ENCODE measurements at places on chromosomes 13 and 19.

DNA sequence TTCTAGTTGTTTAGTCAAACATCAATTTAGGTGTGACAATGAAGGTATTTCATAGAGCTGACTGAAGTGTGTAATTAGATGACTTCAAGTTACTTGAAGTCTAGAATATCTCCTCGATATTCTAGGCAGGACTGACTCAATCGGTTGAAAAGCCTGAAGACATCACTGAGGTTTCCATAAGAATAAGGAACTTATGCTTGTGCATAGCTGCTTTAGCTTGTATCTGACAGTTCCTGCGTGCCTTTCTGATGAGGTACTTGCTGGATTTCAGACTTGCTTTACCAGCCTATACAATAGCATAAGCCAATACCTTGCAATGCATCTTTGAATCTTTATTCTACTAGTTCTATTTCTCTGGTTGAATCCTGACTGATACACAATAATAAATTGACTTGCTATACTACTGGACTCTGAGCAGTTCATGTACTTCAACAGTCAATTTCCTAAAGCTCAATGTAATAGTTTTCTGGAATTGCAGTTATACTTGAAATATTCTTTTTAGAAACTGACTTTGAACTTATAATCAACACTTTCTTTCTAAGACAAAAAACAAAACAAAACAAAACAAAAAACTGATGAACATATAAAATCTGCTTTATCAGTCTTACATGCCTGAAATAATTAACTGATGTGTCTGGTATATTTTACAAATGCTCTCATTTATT lies 1534.8 kb downstream of the SLITRK5 start:
- DNase-seq, result no peak

- no peak for DNase-seq
These were observed at the start of gene HSD17B14 for GRCh38 chr19:48836089-48837017. Gene HSD17B14 (minus strand): TSS chr19:48836491. CDS start chr19:48836411, 80 bp downstream.

GRCh38 chr13:73850104-73850873 lies 283.9 kb downstream of the KLF12 start:
- no peak for DNase-seq

DNA sequence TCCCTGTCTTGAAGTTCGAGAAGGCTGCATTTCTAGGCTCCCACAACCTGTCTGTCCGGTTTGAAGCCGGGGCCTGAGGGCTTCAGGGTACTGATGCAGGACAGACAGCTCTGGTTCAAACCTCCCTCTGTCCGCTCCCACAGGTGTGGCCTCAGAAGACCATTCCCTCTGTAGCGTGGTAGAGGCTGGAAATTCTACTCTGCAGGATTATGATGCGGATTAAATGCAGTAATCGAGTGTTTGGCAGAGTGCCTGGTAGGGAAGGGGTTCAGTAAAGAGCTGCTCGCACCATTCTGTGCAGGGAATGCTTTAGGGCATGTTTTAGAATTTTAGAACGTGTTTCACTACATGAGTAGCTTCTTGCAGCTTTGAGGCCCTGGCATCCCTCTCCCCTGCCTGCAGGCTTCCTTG lies 30.5 kb downstream of the PPP1R37 start:
- no peak for DNase-seq

DNA sequence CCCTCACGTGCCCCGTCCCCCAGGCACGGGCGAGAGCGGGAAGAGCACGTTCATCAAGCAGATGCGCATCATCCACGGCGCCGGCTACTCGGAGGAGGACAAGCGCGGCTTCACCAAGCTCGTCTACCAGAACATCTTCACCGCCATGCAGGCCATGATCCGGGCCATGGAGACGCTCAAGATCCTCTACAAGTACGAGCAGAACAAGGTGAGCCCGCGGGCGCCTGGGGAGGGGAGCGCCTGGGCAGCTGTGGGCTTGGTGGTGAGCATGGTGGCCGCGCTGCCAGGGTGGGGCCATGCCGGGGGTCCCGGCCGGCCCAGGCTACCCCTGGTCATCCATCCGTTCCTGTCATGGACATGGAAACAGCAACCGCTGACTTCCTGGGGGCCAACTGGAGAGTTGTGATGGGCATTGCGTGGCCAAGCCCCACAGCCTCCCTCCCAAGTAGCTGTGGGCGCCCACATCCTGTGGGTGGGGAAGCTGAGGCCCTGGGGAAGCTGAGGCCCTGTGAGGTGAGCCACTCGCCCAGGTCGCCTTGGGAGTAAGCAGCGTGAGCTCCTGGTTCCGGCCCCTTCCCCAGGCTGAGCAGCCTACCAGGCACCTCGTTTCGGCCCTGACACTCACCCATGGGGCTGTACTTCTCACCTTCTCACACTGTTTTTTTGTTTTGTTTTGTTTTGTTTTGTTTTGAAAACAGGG lies 16.1 kb downstream of the GNA11 start:
- no peak for DNase-seq

DNA sequence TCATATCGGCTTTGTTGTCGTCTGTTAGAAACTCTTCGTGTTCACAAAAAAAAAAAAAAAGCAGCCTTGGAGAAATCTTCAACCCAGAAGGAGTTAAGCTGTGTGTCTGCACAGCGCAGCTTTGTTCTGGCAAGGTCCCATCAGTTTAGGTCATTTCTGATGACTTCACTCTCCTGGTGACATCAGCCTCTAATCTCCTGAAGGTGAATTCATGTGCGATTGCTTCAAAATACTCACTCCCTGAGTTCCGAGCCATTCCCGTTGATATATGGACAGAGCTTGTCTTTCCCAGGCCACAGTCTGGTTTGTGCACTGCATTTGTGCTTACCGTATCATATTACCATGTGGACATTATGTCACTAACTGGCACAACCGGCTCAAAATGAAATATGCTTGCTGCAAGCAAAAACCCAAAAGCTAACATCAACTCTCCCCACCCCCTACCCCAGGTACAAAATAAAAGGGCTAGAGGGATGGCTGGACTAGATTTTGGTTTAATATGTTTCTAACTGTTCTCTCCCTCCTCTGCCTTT lies 342.4 kb downstream of the KCNRG start:
- no peak for DNase-seq

DNA sequence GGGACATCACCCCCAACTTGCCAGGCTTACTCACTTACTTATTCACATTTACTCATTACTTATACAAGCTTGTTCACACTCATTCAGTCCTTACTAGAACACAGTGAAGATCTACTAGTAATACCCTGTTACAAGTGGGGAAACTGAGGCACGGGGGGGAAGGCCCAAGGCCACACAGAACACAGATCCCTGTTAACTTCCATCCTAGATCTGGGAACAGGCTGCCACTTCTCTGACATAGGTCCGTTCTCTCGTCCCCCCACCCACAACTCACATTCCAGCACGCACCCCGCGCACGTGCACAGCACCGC lies 1.5 kb upstream of the NRTN start:
- no peak for DNase-seq

- DNase-seq, result no peak
These were observed 249.8 kb downstream of the NBEA start for GRCh38 chr13:35191883-35192282.

DNA sequence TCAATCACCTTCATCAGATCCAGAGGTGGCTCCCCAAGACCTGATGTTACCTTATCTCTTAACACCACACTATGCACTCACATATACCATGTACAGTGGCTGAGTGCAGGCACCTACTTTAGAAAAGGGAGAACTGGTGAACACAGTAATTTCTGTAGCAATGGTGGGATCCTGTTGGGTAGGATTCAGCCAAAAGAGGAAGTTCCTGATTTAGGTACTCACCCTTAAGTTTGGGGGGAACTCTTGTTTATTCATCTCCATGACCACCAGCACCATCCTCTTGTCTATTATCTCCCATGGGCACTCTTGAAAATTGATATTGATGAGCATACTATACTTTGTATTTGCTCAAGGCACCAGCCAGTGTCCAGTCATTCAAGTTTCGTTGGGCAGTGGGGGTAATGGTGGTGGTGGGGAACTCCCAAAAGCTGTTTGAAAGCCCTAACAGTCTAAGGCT lies 324.4 kb downstream of the LMO7 start:
- DNase-seq, result no peak

DNA sequence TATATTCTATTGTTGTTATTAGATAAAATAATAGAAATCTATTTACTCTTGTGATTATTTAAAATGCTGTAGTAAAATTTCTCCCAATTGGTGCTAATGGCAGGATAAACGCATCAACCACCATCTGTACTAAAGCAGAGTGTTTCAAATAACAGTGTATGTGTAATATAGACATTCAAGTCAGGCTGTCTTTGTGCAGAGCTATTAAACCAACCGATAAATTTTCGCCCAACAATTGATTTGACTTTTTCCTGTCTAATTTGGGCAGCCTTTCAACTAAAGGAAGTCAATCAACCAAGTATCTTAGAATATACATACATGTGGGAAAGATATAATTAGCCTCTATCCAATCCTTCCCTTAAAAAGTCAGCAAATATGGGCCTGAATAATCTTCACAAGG lies 5.8 kb downstream of the AMER2 start:
- no peak for DNase-seq

- DNase-seq, result no peak
These were observed 635.4 kb upstream of the ARGLU1 start for GRCh38 chr13:107203146-107203847.

GRCh38 chr19:10836479-10837330 lies 693 bp upstream of the TMED1 start:
- no peak for DNase-seq

GRCh38 chr19:2523630-2524311 lies 47.8 kb downstream of the GADD45B start:
- DNase-seq, result no peak
